NCI-H1417 treated with DMSO at 0.1 percent for 48 hours (cell line): ENCODE measurements at places on chromosomes 11 and 22.

GRCh38 chr11:2135018-2135569, 4.1 kb downstream of the IGF2 start:
- DNase-seq, result no peak

DNA sequence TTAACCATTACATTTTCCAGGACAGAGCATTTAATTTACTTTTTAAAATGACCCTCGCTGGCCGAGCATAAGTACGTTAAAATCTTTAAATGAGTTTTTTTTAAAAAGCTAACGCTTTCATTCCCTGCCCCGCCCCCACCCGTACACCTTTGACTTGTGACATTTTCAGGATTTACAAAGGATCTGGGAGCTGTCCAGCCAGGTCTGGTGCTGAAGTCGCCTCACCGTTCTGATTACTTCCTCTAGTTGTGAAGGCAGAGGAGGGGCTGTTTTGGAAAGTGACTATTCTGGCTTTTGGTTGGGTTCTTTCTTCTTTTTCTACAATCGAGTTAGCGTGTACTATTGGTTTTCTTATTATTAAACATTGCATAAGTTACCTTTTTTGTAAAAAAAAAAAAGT, 2.9 kb downstream of the C11orf87 start:
- DNase-seq, result no peak

GRCh38 chr11:76252631-76253070, 46.3 kb upstream of the WNT11 start:
- DNase-seq, result no peak

DNA sequence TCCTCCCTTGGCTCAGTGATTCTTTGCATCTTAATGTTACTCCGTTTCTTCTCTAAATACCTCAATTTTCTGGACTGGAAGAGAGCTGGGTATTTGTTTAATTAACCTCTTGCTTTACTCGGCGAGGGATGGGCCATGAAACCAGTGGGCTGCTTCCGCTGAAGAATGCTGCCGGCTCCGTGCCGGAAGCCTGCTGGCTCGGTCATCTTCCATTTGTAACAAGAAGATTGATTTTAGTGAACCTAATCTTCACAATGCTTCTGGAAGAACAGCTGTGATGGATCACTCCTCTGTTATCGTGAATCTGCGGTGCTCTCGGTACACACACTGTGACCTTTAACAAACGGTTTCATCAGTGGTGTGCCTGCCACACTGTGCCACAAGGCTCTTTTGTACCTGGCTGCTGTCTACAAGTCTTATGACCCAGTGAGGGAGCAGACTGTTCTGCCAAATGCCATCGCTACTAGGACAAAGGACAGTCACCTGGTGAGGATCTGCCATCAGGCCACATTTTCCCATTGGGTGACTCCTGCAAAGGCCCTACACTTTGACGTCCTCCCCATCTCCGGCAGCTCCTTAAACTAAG, 25.3 kb upstream of the PARVB start:
- DNase-seq, result no peak

- DNase-seq, result no peak
Measured at GRCh38 chr11:58060939-58061672, 30.4 kb downstream of the OR6Q1 start.

DNA sequence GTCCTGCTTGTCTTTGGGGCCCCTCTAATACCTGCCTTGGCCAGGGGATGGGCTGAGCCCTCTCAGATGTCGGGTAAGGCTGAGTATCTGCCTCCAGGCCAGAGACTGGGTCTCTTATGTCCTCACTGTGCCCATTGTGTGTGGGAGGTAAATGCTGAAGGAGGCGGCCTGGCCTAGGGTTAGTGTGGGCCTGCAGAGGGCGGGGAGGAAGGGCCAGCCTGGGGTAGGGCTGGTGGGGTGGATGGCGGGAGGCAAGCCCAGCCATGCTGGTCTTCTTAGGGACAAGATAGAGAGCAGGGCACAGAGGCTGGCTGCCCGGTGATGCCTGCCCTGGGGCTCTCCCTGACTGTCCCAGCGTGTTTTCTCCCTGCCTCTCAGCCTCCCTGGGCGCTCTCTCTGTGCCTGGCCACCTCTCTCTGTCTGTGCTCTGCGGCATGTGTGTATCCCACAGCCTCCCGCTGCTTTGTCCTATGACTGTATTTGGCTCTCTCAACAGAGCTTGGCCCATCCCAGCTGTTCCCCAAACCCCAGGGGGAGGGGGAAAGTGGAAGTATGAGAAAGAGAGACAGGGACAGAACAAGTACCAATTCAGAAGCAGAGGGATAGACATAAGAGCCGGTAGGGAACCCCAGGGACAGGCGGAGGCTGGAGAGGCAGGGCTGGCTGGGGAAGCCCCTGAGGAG, 57.0 kb downstream of the PDE2A start:
- no peak for DNase-seq

- DNase-seq, result no peak
Measured at GRCh38 chr11:66659763-66660162, 17.9 kb downstream of the RBM4B start.

GRCh38 chr11:62444835-62445234, 26.0 kb downstream of the SCGB1A1 start:
- no peak for DNase-seq
